ENCODE measurements at places on chromosomes 13 and 19.

DNA sequence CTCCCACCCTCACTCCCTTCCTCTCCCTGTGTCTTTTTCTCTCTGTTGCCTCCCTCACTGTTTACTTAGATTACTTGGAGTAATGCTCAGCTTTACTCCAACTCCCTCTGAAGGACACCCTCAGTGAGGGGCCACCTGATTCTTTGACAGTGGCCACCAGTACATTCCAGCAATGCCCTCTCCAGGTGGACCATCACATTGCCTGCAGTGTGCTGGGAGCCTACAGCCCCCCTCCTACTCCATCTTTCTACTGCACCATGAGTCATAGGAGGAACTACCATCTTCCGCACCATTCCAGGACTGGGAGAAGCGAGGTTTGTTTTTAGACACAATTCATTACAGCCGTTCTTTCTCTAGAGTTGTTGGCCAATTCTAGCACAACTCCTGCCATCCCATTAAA lies 96.6 kb upstream of the POSTN start:
- no peak for DNase-seq

GRCh38 chr13:48040896-48041295 lies 3.4 kb downstream of the NUDT15 start:
- DNase-seq, result no peak

- DNase-seq, result no peak
These were observed 2898.1 kb downstream of the PCDH9 start for GRCh38 chr13:64332048-64332447.

GRCh38 chr13:51241720-51242119 lies 19.5 kb downstream of the FAM124A start:
- DNase-seq, result no peak

DNA sequence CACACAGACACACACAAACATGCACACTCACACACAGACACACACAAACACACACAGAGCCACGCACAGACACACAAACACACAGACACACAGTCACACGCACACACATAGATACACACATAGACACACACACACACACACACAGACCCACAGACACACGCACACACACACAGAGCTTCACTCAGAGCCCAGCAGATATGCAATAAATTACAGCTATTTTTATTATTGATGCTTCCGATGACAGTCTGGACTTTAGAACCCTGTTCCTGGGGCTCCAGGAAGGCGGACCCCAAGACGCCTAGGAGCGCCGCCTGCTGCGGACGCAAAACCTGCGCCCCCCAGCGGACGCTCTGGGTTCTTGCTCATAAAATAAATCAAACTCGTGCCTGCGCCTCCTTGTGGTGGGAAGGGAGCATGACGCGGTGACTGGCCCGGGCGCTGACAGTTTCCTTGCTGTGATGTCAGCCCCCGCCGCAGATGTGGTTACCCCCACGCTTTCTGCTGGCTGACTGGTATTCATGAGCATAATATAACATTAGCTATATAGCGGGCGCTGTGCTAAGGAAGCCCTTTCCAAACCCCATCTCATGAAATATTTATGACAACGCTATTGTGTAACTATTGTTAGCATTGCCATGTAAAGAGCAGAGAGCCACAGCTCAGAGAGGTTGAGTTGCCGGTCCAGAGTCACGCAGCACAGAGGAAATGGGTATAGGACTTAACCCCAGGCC lies 64.4 kb upstream of the TM9SF2 start:
- peak; percentile 94 for DNase-seq

DNA sequence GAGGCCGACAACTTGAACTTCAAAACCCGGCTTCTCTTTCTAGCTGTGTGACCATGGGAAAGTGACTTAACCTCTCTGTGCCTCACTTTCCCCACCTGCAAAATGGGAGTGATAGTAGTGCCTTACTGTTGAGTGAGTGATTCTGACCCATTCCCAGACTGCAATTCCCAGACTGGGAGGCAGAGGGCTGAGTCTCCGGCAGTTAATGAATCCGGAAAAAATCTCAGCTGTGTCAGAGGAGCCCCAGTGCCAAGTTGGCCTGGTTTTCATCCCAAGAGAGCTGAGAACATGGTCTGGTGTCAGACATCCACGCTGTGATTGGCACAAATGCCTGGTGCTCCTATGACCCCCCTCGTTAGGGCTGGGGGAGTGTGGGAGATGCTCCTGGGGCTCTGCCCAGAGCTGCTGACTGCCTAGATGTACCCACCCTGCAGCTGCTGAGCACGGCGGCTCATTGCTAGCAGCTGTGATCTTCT lies 50.0 kb downstream of the PIN1 start:
- DNase-seq, result no peak
